Left renal pelvis (tissue), 4 donors: ENCODE measurements at places on chromosomes 5 and 9. TPM values are rescaled to one million over a fixed set of nuclear protein-coding genes. Genes with fewer than 3 reads are reported as not detected.

DNA sequence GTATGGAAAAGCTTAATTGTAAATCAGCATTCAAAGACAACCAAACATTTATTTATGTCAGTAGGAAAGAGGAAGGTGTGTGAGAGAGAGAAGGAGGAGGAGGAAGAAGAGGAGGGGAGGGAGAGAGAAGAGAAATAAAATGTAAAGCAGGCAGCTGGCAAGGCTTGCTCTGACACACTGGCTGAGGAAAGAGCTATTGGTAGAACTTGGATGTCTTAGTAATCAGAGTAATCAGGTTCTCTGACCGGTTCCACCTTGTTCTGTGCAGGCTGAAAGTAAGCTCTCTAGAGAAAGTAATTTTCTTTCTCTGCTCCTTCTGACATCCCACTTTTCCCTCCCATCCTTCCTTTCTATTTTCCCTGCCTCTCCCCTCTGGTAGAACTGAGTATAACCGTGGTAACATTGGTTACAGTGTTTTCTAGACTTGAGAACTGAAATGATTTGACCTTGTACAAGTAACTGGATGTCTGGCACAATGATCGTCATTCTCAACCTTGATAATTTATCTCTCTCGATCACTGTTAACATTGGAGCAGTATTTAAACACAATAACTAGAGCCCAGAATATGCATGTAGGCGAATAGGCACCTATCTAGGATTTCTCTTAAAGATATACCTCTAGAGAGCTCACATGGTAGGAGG lies 33.3 kb downstream of the TLE4 start:
- DNase-seq = no peak

Gene SLC1A1
- 19.6 TPM for polyA plus RNA-seq

GRCh38 chr5:133763744-133764143 lies 151.4 kb upstream of the FSTL4 start:
- DNase-seq = no peak

Gene MARCOL
- not detected for polyA plus RNA-seq

DNA sequence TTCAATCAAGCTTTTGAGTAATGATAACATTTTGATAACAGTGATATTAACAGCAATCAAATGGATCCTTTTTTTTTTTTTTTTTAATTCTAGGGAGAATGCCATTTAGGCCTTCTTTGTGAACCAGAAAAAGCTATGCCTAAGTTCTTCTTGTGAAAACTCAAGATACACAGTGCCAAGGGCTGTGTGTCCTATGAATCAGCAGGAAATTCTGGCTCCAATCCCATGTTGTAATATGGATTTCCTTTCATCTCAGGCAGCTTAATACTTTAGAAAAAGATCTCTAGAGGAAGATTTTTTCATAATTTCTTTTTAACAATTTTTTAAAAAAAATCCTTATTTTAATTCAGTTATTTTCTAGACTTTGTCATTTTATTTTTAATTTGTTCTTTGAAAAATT lies 96.1 kb downstream of the NUDT12 start:
- DNase-seq = no peak

Gene ANKRD31
- 0.75 TPM for polyA plus RNA-seq

DNA sequence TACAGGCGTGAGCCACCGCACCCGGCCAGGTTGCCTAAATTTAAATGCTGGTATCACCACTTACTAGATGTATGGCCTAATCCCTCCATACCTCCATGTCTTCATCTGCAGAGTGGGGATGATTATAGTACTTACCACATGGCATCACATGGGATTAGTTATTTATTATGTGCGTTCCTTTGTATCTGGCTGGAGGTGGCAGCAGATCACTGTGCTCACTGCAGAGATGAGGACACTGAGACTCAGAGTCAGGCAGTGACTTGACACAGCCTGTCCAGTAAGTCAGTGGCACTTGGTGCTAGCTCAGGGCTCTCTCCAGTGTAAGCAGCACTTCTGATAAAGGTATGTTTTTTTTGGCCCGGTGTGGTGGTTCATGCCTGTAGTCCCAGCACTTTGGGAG lies 38.4 kb upstream of the HAND1 start:
- no peak for DNase-seq

- no peak for DNase-seq
Measured at GRCh38 chr5:153445875-153446579, 44.4 kb upstream of the GRIA1 start.

GRCh38 chr9:94866770-94867169 lies 140.3 kb downstream of the AOPEP start:
- no peak for DNase-seq

DNA sequence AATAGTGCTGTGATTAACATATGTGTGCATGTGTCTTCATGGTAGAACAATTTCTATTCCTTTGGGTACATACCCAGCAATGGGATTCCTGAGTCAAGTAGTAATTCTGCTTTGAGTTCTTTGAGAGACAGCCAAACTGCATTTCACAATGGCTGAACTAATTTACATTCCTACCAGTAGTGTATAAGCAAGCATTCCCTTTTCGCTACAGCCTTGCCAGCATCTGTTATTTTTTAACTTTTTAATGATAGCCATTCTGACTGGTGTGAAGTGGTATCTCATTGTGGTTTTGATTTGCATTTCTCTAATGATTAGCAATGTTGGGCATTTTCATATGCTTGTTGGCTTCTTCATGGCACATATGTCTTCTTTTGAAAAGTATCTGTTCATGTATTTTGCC lies 308.5 kb downstream of the ARRDC3 start:
- DNase-seq = no peak

- DNase-seq = no peak
Measured at GRCh38 chr5:166750376-166750775, 1541.1 kb upstream of the WWC1 start.

DNA sequence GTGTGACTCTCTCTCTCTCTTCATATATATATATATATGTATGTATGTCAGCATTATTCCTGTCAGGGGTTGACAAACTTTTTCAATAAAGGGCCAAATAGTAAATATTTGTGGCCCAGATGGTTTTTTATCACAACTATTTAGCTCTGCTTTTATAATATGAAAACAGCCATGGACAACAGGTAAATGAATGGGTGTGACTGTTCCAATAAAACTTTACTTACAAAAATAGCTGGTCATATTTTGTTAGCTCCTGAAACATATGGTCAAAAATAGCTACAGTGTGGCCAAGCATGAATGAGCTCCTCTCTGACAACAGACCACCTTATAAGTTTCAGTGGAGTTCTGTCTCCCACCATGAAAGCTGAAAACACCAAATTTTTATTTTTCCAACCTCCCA lies 21.6 kb downstream of the RAPGEF6 start:
- no peak for DNase-seq

Gene CTNNA1
- polyA plus RNA-seq = 422 TPM

DNA sequence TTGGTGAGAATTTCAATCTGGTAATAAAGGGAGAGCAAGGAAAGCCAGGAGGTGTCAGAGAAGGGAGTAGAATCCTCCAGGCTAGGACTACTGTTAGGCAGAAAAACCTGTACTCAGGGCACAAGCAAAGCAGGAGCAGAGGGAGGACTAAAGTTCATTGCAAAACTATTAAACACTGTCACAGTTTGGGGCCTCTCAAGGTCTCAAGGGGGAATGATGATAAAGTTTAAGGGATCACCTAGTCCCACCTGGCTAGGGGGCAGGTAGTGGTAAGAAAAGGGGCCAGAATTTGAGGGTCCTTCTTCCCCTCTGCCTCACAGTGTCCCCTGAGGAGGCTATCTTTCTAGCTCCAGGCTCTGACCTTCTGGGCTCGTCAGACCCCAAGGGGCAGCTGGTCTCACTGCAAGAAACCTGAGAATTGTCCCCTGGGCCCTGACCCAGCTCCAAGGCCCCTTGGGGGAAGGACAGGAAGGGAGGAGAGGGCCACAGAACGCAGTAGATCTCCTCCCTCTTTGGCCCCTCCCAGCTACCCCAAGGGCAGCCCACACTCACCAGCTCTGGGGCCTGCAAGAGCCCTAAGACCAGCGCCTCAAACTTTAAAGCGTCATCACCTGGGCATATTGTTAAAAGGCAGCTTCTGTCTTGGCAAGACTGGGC lies 974 bp downstream of the CCDC69 start:
- DNase-seq = no peak

DNA sequence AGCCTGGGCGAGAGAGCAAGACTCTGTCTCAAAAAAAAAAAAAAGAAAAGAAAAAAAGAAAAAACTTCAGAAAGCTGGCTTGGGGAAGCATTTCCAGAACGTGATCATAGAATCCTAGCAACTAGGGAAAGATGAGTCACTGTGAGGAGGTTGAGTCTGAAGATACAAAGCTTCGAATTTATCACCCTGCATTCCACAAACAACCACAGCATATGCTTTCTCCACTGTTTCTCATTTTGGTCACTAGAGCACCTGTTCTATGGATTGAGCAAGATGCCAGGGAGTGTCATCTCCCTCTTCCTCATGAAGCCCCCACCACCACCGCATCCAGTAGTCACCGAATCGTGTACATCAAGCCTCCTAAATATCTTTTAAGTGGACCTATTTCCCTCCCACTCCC lies 37.9 kb downstream of the SEMA5A start:
- DNase-seq = no peak

Gene PCDHA1
- polyA plus RNA-seq = 0.06 TPM

Gene PSD2
- 2.3 TPM for polyA plus RNA-seq

GRCh38 chr5:147509041-147509709 lies 693 bp downstream of the DPYSL3 start:
- DNase-seq = no peak

Gene SELENOP
- 423 TPM for polyA plus RNA-seq

GRCh38 chr9:114989600-114990410 lies 59.4 kb upstream of the TNFSF8 start:
- DNase-seq = no peak

Gene PCDHGB4
- 5.0 TPM for polyA plus RNA-seq

Gene FOXD4L5
- polyA plus RNA-seq = 0.13 TPM

DNA sequence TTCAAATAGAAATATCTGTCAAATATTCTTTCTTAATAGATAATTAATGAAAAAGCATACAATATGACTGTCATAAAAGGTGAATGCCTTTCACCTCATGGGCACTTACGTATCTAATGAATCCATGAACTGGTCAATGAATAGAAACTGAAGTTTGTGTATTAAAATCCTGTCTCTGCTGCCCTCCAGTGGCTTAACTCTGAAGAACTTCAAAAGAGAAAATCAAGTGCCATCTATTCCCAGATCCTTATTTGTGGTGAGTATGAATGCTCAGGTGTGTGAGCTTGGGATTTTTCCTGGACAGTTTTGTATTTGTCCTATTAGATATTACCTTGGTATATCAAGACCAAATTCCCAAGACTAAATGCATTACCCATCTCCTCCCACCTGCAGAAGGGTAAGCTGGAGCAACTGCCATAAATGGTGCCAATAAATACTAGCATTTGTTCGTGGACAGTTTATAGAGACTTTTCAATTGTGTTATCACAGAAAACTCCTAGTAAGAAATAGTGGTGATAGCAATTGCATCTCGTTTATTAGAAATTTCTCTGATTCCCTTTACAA lies 44.0 kb upstream of the SVEP1 start:
- peak; percentile 45 for DNase-seq

GRCh38 chr5:17113174-17113958 lies 104.1 kb upstream of the BASP1 start:
- no peak for DNase-seq

Gene P4HA2
- 24.8 TPM for polyA plus RNA-seq

- DNase-seq = no peak
Measured at GRCh38 chr5:14685757-14686156, 21.2 kb downstream of the OTULIN start.

Gene FANCG
- polyA plus RNA-seq = 40.0 TPM

Gene DPYSL3
- polyA plus RNA-seq = 32.9 TPM

- DNase-seq = no peak
Measured at GRCh38 chr5:142290577-142291299, 34.1 kb downstream of the SPRY4 start.

Gene CSF2
- not detected for polyA plus RNA-seq

DNA sequence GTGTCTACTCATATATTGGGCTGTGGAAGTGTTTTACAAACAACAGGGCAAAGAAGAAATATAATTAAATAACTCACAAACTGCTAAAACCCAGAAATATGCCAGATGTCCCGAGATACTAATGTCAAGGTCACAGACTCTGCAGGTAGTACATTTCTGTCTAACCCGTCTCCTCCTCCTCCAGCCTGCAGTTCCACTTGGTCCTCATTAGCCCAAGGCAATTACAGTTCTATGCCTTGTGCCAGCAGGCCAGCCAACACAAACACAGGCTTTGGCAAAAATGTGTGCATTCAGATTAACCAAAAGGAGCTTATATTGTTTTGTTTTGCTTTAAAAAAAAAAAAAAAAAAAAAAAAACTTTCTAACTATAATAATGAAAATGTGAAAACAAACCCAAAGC lies 148.8 kb downstream of the MYO10 start:
- DNase-seq = no peak

Gene IGFBPL1
- polyA plus RNA-seq = 0.68 TPM

DNA sequence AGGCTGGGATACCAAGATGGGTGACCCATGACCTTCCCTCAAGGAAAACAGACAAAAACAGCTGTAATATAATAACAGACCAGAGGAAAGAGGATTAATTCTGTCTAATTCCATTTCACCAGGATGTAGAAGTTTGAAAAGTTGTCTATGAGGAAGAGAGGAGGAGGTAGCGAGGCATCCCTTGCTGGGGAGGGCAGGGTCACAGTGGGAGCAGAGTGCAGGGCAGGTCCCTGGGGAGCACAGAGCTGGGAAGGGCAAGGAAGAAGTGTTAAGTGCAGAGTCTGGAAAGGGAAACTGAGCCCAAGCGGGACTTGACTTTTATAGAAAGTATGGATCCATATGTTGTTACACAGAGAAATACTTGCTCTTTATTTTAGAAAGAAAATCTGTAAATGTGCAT lies 210.6 kb downstream of the CD180 start:
- no peak for DNase-seq

DNA sequence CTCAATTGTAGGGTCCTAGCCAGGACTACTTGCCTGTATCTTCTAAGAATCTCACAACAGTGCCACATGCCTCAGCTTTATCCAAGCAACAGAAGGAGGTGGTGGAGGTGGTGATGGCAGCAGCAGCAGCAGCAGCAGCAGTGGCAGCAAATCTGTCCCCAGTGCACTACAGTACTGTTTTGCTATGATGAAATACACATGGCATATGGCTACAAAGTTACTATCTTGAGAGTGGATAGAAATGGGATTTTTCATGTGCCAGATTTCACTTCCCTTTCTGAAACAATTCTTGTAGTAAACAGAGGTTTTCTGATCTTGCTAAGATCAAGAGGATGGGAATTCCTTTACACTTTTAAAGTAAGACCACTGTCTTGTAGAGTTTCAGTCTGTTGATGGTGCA lies 8.1 kb upstream of the CYSTM1 start:
- no peak for DNase-seq

- DNase-seq = no peak
Measured at GRCh38 chr9:129867136-129868022, 32.1 kb downstream of the USP20 start.

Gene NDUFAF2
- 27.8 TPM for polyA plus RNA-seq

- DNase-seq = no peak
Measured at GRCh38 chr5:50697739-50698138, 31.3 kb downstream of the PARP8 start.

DNA sequence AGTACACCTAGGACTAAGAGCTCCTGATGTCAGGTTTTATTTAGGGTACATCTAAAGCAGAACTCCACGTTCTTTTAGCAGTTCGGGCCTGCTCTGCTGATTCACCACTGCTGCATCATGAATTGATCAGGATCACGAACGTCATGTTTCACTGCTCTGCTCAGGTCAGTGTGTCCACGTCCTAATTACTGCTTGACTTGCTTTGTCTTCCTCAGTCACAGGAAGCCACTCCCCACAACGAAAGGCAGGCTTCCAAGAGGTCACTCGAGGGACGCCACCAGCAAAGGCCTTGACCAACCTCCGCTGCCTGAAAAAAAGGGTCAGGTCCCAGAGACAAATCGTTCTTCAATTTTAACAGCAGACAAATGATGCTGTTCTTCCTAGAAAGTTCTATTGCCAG lies 40.3 kb downstream of the CTNND2 start:
- DNase-seq = no peak

GRCh38 chr9:108445431-108446071 lies 410.2 kb downstream of the ACTL7B start:
- DNase-seq = no peak
